HCEC 1CT (cell line): ENCODE measurements at places on chromosomes 2 and 18.

- peak; percentile 84 for DNase-seq
These were observed 129.7 kb downstream of the MAP4K4 start for GRCh38 chr2:101827246-101827645.

GRCh38 chr18:59079264-59079663, 60.4 kb upstream of the SEC11C start:
- DNase-seq: no peak

GRCh38 chr2:216562696-216563435, 64.2 kb downstream of the RPL37A start:
- no peak for DNase-seq

- peak; percentile 95 for DNase-seq
These were observed 35.5 kb downstream of the EFEMP1 start for GRCh38 chr2:55887901-55888624.

DNA sequence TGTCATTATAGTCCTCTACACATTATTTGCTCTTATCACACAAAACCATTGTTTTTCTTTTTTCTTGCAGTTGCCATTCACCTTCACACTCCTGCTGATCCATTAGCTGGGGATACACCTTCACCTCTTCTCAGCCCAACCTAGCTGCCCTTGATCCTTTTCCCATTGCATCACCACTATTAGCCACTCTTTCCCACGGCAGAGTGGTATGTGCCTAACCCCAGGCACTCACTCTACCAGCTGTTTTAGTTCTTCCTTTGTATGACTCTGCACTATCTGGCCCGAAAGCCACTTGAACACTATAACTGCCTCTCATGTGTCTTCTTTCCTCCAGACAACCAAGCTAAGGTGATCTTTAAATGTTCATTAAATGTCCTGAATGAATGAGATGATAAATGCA, 145.4 kb upstream of the PIK3C3 start:
- no peak for DNase-seq

- DNase-seq: peak; percentile 73
These were observed 45.4 kb downstream of the M1AP start for GRCh38 chr2:74602586-74603281.

GRCh38 chr2:105038383-105039061, 653 bp downstream of the MRPS9 start:
- peak; percentile 13 for DNase-seq

- no peak for DNase-seq
These were observed 66.3 kb downstream of the NCKAP1 start for GRCh38 chr2:182971820-182972547.

DNA sequence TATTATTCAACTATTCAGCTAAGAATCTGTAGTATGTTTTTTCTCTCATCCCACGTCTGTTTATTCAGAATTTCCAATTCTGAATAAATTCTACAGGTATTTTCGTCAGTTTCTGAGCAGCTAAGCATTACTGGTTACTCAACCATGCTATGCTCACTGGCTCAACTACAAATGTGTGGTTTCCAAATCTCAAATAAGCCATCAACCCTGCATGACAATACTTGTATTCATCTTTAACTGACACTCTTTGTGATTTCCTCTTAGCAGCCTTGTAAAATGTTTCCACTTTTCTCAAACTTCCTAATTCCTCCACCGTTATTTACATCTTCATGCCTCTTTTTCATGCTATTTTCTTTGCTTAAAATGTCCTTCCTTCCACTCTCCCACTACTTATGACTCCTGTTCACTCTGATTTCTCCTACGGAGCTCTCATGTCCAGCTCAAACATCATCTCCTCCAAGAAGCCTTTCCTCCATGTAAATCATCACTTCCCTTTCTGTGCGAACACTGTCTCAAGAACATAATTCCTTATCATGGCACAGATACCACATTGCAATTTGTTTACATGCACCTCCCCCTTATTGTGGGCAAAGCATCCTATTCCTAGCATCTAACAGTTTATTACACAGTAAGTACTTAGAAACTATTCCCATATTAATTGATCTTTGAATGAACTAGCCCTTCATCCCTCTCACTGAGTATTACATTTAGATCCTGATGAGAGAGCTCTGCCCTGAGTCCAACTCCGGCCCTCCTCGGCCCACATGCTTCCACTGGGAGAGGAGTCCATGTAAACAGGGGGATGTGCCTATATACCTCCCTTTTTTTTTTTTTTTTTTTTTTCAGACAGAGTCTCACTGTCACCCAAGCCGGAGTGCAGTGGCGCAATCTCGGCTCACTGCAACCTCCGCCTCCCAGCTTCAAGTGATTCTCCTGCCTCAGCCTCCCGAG, 10.5 kb downstream of the CCDC88A start:
- DNase-seq: no peak
